ENCODE measurements at places on chromosomes 12 and 14.

DNA sequence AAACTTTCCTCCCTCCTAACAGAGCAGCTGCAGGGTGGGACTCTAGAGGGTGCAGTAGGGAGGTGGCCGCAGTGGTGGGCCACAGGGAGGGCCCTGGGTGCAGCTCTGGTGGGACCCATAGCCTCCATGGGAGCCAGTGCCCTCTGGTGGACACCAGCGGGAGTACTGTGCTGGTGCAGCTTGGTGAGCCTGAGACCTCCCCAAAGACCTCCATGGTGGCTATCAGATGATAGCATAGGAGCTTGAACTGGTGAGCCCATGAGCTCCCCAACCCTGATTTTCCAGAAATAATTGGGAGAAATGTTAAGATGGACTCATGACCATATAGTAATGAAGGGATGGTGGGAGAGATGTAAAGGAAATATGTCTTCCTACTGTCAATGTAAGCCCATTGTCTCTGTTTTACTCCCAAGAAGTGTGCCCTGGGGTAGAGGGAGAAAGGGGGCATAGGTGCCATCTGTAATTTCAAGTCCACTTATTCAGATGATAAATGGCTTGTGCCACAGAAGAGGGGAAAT is 98.7 kb downstream of the GAS2L3 start:
- DNase-seq: no peak

DNA sequence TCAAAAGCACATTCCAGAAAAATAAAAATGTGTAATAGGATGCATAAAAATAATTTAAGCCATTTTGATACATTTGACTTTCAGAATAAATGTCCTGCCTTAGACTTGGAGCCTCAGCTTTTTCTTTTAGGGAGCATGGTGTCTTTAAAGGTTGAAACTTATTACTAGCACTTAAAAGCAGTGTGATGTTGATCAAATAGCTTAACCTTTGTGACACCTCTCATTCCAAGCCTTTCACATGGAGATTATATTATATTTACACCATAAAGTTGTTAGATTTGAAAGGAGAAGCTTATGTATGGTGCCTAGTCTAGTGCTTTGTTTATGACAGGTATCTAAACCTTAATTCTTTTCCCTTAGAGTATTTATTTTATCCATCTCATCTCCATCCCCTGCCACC is 61.9 kb downstream of the KTN1 start:
- no peak for DNase-seq

DNA sequence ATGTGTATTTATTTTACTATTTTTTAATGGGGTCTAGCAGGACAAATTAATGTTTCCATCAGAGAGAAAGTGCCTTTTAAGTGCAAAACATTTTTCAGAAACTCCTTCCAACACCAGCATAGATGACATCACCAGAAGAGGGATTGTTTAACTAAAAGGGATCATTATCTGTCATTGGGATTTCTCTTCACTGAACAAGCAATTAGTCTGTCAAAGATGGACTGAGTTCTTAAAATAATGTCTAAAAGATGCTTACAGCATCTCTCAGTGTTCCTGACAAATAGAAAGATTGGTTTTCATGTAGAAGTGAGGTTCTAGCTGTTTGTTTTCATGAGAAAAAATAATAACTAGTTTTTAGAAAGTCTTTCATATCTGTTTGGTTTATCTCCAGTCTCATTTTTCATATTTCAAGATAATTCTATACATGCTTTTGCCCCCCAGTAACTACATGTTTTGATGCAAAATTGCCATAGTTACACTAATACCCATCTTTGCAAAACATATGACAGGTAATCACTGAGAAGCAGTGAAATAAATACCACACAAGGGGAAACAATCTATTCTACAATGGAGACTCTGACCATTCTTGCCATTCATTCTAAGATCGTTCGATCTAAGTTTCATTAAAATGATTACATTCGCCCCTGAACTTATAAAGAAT is 850.3 kb downstream of the GALC start:
- DNase-seq: no peak

DNA sequence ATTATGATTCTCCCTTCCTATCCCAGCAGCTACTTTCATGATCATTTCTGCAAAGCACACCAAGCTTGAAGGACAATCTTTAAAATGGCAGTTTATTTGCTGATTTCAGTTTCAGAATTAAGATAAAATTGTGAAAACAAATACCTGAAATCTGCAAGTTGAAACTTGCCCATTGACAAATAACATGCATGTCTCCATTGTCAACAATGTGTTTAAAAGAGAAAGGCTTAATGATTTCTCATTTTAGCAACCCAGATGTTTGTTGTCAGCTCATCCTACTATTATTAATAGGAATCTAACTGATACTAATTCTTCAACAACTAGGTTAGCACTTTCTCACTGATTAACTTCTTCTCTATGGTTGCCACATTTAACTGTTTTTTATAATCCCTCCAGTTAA is 474.6 kb downstream of the PRKD1 start:
- DNase-seq: no peak

DNA sequence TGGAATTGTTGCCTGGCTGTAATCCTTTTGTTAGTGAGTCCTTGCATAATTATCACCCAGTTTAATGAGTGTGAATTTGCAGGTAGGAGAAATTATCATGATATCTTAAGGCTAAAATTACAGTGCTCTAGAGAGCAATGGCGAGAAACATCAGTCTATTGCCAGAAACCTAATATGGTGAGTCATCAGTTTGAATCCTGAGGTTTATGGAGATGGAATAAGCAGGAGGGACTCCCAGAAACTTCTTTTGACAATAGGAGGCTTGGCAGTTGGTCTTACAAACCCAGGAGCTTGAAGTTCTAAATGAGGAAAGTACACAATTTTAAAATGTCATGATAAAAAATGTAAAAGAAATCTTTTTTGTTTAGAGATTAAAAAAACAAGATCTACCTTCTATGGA is 31.5 kb upstream of the CRADD start:
- DNase-seq: no peak

GRCh38 chr12:13631873-13632272 is 349.5 kb downstream of the GRIN2B start:
- DNase-seq: no peak

- peak; percentile 74 for DNase-seq
These were observed 24.1 kb upstream of the SYCP3 start for GRCh38 chr12:101763246-101763931.

GRCh38 chr14:104306450-104307040 is 168.2 kb downstream of the KIF26A start:
- DNase-seq: no peak

DNA sequence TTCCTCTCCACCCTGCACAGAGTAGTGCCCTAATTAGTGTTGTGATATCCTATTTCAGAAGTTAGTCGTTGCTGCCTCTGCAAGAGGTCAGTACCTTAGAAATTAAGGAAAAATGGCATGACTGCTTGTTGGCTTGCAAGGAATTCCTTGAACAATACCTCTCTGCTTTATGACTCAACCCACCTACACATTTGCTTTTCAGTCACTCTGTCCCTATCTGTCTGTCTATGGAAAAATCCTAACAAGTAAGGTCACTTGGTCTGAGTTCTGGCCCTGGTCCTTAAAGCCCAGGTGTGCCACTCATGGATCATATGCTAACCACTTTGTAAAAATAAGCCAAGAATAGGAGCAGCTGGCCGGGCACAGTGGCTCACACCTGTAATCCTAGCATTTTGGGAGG is 116.4 kb upstream of the ATF1 start:
- DNase-seq: no peak
